ENCODE measurements at places on chromosomes 13 and 19. TPM values are rescaled to one million over a fixed set of nuclear protein-coding genes. Genes with fewer than 3 reads are reported as not detected.

DNA sequence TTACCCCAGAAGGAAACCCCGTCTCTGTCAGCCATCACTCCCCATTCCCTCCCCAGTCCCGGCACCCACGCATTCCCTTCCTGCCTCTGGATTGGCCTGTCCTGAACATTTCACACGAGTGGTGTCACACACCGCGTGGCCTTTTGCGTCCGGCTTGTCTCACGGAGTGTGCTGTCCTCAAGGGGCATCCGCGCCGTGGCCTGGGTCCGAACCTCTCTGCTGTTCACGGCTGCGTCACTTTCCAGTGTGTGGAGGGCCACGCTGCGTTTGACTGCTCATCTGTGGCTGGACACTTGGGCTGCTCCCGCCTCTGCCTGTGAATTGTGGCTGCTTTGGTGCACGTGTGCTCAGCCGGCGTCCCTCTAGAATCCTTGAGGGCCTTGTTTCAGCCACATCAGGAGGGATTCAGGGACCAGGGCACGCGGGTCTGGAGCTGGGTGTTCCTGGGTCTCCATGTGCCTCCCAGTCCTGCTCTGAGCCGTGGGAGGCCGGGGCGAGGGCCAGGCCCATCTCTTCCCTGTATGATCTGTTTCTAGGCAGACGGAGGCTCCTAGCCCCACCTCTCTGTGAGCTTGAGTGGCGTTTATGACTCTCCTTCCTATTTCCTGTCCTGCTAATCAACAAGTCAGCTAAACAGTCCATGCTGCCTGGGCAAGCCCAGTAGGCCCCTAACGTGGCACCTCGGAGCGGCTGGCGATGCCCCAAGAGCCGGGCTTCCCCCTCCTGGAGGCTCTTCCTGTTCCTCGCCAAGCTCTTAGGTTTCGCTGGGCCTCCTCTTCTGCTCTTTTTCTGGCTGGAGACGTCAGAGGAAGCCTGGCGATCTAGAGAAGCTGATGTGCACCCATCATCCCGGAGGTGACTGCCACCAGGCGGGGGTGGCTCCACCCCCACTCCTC lies 8.1 kb downstream of the STK11 start:
- peak overlapping the region; percentile 25 for H3K4me3 ChIP-seq
- peak overlapping the region; percentile 91 for H3K27ac ChIP-seq
- H3K27me3 ChIP-seq = no peaks in the 10 kb centered on the region
- peaks cover 4% of the 10 kb centered on the region for H3K36me3 ChIP-seq
- DNase-seq = peak; percentile 86
- H3K4me1 ChIP-seq = peaks cover 59% of the 10 kb centered on the region

ZNF570 gene
- 6.5 TPM for total RNA-seq

RASGRP4 gene
- total RNA-seq = not detected

GRCh38 chr19:48244281-48244680 lies 11.4 kb downstream of the CARD8 start:
- peaks cover 18% of the 10 kb centered on the region for H3K36me3 ChIP-seq
- peaks cover 13% of the 10 kb centered on the region for H3K4me1 ChIP-seq
- DNase-seq = no peak
- peak overlapping the region; percentile 14 for H3K27ac ChIP-seq
- H3K27me3 ChIP-seq = no peaks in the 10 kb centered on the region

DNA sequence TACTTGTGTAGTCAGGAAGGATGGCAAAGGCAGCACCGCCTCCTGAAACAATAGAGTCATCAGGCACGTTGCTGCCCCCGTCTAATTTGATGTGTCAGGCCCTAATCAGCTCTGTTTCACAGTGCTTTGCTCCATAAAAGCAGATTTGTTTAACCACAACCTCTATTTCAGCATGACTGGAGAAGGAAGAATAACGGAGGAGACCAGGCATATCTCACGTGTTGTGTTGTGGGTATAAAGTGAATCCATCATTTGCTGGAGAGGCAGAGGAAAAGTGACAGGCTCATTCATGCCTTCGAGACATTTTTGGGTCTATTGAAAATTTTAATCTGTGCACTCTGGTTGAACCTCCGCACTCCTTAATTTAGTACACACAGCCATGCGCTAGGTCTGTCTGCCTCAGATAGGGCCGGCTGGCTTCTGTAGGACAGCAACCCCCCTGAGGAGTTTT lies 940.4 kb upstream of the SLC10A2 start:
- H3K27me3 ChIP-seq = no peaks in the 10 kb centered on the region
- peaks cover 8% of the 10 kb centered on the region for H3K4me1 ChIP-seq
- H3K27ac ChIP-seq = no peak overlapping the region
- no peaks in the 10 kb centered on the region for H3K36me3 ChIP-seq
- DNase-seq = no peak

GRCh38 chr13:48126944-48127830 lies 32.3 kb upstream of the MED4 start:
- H3K27me3 ChIP-seq = peaks cover 2% of the 10 kb centered on the region
- H3K27ac ChIP-seq = peak overlapping the region; percentile 76
- no peak for DNase-seq

DNA sequence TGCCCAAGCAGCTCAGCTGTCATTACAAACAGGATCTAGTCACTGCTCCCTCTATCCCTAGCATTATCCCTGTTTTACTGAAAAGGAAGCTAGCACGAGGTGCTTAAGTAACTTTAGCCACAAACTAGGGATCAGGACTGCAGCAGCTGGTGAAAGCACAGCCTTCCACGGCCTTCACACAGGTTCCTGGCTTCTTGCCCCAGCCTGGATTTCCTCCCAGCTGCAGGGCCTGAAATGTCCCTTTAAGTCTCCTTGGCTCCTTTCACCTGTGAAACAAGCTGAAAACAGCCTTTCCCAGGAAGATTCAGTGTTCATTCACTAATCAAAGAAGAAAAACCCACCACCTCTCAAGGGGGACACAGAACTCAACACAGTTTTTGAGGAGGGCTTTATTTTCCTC lies 754.5 kb downstream of the DIAPH3 start:
- no peak overlapping the region for H3K27ac ChIP-seq
- peaks cover 8% of the 10 kb centered on the region for H3K4me1 ChIP-seq
- no peaks in the 10 kb centered on the region for H3K27me3 ChIP-seq
- no peak for DNase-seq
- peaks cover 5% of the 10 kb centered on the region for H3K36me3 ChIP-seq
